ENCODE measurements at places on chromosomes 2 and 18.
A peak's percentile ranks its signal among the peaks of the same experiment; 100 is the strongest.

- DNase-seq: no peak
Observed at GRCh38 chr2:68767996-68768395, 33.4 kb downstream of the ARHGAP25 start.

DNA sequence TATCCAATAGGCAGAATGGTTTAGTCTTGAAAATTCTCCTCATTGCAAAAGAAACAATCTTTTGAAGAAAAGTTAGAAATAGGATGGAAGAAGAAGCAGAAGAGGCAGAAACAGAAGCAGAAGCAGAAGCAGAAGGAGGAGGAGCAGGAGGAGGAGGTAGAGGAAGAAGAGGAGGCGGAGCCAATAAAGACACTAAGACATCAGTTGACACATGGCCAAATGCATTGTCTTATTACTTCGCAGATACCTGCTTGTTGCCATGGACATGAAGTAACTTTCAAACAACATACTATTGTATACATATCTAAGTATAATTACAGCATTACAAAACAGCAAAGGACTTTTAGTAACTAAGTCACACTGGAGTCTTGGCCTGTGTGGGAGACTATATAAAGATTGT lies 606.3 kb downstream of the METTL4 start:
- DNase-seq: no peak

DNA sequence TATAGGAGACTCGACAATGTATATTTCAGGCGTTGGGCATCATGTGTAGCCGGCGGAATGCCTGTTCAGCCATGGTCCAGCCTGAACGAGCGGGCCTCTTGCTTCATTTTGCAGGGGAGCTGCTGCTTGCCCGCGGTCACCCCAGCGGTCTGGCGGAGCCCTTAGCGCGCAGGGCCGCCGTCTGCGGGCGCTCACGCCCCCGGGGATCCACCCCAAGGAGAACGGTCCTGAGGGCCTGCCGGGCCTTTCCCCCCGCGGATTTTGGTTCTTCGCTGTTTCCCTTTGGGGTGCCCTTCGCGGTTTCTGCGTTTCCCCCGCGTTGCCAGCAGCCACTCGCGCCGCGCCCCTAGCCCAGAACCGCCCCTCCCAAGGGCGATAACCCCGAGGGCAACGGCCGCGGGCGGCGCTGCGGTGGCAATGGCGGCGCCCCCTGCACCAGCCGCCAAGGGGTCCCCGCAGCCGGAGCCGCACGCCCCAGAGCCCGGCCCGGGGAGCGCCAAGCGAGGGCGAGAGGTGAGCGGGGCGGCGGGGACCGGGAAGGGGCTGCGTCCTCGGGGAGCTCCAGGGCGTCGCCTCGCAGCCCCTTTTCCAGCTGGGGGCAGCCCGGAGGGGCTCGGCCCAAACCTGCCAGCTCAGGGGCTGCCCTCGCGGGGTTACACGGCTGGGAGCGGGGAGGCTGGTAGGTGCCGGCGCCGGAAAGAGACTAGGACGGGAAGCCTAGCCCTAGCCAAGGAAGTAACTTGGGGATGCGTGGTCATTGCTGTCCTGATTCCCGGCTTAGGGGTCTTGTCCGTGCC lies at the start of gene MFSD2B:
Gene MFSD2B (plus strand): TSS at position 406 of the 797 bp plus-strand sequence. CDS start 12 bp downstream, at position 418.
- peak; percentile 72 for DNase-seq

- DNase-seq: no peak
Observed at GRCh38 chr2:101775636-101776035, 78.1 kb downstream of the MAP4K4 start.

DNA sequence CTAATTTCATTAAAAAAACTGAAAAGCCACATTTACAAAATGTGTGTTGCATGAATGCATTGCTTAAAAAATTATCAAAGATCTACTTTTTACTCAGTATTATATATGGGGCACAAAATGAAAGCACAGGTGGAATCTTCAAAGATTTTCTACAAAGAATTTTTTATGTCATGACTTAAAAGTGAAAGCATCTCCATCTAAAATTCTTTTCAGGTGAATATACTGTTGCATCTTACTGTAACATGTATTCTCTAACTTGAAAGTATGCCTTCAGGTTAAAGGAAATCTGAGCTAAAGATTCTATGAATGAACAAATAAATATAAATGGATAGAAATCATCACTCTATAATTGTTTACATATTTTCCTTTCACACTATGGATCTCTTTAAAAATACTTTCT lies 66.8 kb upstream of the WDR75 start:
- DNase-seq: no peak

DNA sequence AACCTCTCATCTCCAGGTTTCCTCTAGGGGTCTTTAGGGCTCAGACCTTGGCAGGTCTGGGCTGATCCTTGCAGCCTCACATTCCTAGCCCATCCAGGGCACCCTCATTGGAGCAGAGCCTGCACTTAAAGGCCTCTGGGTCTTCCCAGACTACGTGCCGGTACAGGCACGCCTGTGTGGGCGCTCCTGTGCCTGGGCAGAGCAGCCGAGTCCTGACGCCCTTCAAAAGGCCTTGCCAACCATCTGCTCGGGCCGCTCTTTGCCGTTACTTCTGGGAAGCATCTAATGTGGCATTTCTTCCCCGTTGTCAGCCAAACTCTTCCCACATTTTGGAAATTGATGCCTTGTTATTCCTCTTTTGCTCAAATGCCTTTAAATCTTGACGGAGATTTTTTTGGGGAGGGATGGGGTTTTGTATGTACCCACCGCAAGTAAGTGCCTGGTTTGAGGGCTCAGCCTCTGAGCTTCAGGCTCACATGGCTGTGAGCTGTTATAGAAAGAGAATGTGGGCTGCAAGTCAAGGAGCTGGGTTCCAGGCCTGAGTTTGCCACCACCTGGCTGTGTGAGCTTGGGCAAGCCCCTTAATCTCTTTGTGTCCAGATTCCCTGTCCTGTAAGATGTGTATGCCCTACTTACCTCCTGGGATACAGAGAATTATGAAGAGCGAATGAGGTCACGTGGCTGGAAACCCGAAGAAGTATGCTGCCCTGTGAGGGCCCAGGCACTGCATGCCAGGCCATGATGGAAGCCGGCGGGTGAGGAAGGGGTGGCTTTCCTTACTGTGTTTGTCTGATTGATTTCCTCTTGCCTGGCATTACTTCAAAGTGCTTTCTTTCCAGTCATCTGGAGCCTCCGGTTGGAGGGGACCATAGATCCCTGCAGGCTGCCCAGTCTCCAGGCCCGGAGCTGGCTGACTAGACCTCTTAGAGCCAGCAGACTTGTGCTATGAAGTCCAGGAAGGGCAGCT lies 20.6 kb downstream of the EHD3 start:
- DNase-seq: no peak

DNA sequence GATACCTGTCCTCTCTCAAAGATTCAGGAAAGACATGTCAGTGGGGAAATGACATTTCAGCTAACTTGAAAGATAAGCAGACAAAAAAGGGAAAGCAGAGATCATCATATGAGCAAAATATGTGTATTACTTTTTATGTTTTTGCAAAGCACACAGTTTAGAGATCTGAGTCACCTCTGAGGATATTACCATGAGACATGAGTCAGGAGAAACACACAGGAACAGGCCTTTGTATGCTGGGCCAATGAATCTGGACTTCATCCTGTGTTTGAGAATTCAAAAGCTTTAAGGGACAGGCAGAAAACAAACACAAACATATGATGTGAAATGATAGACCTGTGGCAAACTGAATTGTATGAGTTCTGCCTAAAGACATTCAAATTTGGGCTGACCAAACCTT lies 306.0 kb upstream of the EPC2 start:
- no peak for DNase-seq

DNA sequence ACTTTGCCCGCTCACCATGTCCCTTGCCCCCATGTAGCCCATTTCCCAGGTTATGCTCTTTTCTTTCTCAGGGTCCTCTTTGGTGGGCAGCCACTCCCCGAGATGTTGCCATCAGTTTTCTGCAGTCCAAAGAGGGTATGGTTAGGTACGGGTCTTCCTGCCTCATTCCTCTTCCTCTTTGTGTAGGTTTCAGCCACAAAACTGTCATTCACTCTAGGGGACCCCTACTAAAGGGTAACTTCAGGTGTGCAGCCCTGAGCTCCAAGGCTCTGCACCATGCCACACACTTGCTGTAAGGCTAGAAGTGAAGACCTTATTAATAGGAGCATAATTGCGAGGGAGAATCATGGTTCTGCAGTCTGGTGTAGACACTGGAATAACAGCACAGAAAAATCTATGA lies 99.8 kb upstream of the ZNF397 start:
- DNase-seq: no peak

DNA sequence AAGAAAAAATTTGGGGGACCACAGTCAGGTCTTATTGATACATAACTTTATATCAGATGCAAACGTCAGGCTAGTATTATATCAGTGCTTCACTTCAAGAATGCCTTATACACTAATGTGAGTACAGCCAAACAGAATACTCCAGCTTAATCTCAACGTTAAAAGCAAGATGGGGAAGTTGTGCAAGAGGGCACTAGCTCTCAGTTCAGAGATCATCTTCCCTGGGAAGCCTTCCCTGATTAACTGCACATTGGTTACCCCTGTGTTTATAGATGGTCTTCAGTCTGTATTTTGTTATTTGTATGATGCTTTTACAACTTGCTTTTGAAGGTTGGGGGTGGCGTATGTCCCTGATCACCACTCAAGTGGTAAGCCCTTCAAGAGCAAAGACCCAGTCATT lies 11.4 kb downstream of the EPAS1 start:
- no peak for DNase-seq

DNA sequence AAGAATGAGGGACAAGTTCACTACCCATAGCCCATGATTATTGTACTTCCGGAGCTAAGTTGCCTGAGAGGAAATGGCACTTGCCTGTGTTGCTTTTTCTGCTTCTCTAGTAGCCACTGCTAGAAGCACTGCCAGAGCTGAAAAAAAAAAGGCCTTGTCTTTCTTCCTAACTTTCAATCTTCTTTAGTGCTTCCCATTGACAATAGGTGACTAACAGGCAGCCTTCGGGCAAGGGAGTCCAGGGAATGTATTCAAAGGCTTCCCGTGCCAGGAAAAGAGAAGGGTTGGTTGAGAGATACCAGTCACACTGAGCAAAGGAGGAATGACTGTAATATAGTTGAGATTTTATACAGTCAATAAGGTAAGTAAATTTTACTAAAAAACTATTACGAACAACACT lies 242.0 kb downstream of the CALCRL start:
- no peak for DNase-seq

- no peak for DNase-seq
Observed at GRCh38 chr2:111116011-111116746, 4.5 kb upstream of the BCL2L11 start.

- no peak for DNase-seq
Observed at GRCh38 chr2:74894272-74894981, 60.5 kb downstream of the HK2 start.

DNA sequence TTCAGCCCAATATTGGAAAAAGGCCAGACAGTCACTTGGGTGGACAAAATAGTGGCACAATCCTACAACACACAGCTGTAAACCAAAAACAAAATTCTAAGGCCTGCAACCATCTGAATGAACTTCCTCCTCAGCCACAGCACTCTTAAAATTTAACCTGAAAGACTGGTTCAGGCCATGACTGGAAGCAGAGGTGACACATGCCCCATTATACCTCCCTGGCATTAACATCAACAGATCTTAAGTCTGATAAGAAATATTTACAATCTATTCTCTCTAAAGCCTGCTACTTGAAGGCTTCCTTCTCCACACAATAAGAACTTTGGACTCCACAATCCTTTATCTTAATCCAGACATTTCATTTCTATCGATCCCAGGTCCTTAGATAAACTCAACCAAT lies 192.4 kb upstream of the LRP1B start:
- no peak for DNase-seq

- no peak for DNase-seq
Observed at GRCh38 chr18:24762511-24762910, 302.1 kb downstream of the HRH4 start.

GRCh38 chr18:36496022-36496421 lies 198.5 kb downstream of the FHOD3 start:
- no peak for DNase-seq

- no peak for DNase-seq
Observed at GRCh38 chr2:160437273-160437672, 56.3 kb downstream of the RBMS1 start.

- no peak for DNase-seq
Observed at GRCh38 chr2:17156086-17156485, 362.2 kb downstream of the RAD51AP2 start.

DNA sequence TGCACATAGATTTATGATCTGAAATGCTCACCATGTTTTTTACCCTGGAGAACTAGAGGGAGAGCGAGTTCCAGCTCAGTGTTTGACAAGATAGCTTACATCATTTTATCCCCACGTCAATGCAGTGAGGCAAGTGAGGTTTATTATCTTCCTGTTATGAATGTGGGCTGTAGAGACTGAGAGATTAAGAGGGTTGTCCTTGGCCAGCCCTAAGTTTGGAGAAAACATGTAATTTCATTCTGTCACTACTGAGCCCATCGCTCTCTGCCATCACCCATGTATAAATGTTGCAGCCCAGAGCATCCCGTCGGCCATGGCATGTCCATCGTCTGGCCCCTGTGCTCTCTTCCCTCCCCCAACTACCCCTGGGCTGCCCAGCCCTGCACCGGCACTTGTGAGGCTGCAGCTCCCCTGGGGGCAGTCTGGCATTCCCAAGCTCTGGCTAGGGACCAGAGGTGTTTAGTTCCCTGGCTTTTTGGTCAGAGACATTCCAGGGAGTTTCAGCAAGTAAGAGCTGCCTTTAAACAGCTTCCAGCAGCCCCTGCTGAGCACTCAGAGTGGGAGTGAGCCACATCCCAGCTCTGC lies 136.7 kb downstream of the ANTXR1 start:
- DNase-seq: peak; percentile 78

DNA sequence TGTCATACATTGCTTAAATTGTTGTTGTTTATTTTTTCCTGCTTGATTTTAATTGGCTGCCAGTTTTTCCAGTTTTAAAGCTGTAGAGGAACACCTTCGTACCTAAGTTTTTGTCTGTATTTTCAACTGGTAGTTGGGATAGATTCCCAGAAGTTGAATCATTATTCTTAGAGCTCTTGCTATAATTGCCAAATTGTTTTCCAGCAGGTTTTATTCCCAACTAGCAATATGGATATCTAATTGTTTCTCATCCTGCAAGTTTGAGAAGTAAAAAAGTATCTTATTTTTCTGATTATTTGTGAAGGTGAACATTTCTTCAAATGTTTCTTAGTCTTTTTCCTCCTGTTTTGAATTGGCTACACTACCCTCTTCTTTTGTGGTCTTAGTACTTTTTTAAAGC lies 6.7 kb downstream of the SMARCAL1 start:
- no peak for DNase-seq

GRCh38 chr2:48292393-48292792 lies 237.6 kb upstream of the STON1 start:
- DNase-seq: no peak

- DNase-seq: peak; percentile 32
Observed at GRCh38 chr2:234960175-234961088, 8.6 kb downstream of the SH3BP4 start.

DNA sequence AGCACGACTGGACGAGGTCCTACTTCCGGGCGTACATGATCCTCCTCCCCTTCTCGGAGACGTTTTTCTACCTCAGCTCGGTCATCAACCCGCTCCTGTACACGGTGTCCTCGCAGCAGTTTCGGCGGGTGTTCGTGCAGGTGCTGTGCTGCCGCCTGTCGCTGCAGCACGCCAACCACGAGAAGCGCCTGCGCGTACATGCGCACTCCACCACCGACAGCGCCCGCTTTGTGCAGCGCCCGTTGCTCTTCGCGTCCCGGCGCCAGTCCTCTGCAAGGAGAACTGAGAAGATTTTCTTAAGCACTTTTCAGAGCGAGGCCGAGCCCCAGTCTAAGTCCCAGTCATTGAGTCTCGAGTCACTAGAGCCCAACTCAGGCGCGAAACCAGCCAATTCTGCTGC lies 24.8 kb downstream of the LYPD1 start:
- no peak for DNase-seq

- no peak for DNase-seq
Observed at GRCh38 chr2:238286987-238287736, 1.2 kb downstream of the PER2 start.
